ENCODE measurements at places on chromosomes 1 and 21.

GRCh38 chr21:46425041-46425440 lies 33.6 kb upstream of the DIP2A start:
- no peak for DNase-seq
- no peaks in the 10 kb centered on the region for H3K4me1 ChIP-seq
- H3K36me3 ChIP-seq: peaks cover 10% of the 10 kb centered on the region
- no peak overlapping the region for H3K4me3 ChIP-seq
- no peak overlapping the region for H3K27ac ChIP-seq

GRCh38 chr1:94922761-94923331 lies 4.1 kb downstream of the CNN3 start:
- H3K27ac ChIP-seq: peak overlapping the region; percentile 100
- peaks cover 61% of the 10 kb centered on the region for H3K4me1 ChIP-seq
- DNase-seq: no peak
- no peaks in the 10 kb centered on the region for H3K27me3 ChIP-seq
- H3K36me3 ChIP-seq: no peaks in the 10 kb centered on the region
- peak overlapping the region; percentile 16 for H3K4me3 ChIP-seq

- no peak overlapping the region for H3K27ac ChIP-seq
- no peak overlapping the region for H3K4me3 ChIP-seq
- H3K27me3 ChIP-seq: no peaks in the 10 kb centered on the region
- peaks cover 31% of the 10 kb centered on the region for H3K36me3 ChIP-seq
Observed at GRCh38 chr1:176118985-176119384, 88.1 kb downstream of the COP1 start.

DNA sequence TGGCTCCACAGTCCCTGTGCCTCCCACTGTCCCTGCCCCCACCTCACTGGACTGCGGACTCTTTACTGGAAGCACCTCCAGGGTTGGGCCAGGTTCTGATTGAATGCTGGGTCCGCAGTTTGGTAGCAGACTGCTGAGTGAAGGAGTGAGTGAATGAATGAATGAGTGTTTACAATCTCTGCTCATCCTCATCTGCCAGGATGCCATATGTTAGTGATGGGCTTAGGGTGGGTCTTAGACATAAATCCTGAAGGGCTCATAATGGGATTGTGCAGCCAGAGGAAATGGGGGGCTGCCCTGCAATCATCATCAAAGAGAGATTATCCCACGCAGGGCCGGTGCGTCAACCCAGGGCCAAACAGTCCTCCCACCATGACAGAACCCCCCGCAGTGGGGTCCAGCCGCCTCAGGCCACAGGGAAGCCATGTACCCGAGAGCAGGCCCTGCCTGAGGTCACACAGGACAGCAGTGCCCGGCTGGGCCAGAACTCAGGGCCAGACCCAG lies 26.1 kb downstream of the SLC1A7 start:
- peaks cover 13% of the 10 kb centered on the region for H3K4me1 ChIP-seq
- peaks cover 54% of the 10 kb centered on the region for H3K27me3 ChIP-seq
- no peaks in the 10 kb centered on the region for H3K36me3 ChIP-seq

- H3K27ac ChIP-seq: no peak overlapping the region
- H3K4me3 ChIP-seq: no peak overlapping the region
- H3K36me3 ChIP-seq: no peaks in the 10 kb centered on the region
- peaks cover 21% of the 10 kb centered on the region for H3K4me1 ChIP-seq
- no peak for DNase-seq
Observed at GRCh38 chr1:246091477-246091876, 415.6 kb downstream of the SMYD3 start.

- H3K36me3 ChIP-seq: peaks cover 30% of the 10 kb centered on the region
- no peaks in the 10 kb centered on the region for H3K4me1 ChIP-seq
- no peak overlapping the region for H3K4me3 ChIP-seq
- no peak for DNase-seq
Observed at GRCh38 chr1:193031431-193031830, 27.7 kb downstream of the UCHL5 start.

DNA sequence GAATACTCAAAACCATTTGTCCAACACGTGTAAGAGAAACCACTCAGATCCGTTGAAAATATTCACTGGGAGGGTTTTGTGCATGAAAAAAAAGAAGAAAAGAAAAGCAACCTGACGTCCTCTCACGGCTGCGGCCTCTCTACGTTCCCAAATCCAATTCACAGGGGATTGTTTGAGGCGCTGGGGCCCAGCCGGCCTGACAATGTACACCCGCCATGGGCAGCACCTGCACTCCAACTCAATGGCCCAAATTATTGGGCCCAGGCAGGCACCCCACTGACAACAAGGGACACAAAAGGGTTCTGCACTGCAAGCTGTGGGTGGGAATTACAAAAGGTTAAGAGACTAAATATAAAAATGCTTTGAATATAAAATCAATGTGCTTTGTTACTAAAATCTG lies 41.5 kb downstream of the MORN1 start:
- peak overlapping the region; percentile 18 for H3K27ac ChIP-seq
- no peak overlapping the region for H3K4me3 ChIP-seq
- no peak for DNase-seq
- no peaks in the 10 kb centered on the region for H3K27me3 ChIP-seq

GRCh38 chr1:188551176-188551575 lies 1722.4 kb downstream of the PLA2G4A start:
- H3K36me3 ChIP-seq: no peaks in the 10 kb centered on the region
- no peak overlapping the region for H3K27ac ChIP-seq
- H3K27me3 ChIP-seq: no peaks in the 10 kb centered on the region
- no peak overlapping the region for H3K4me3 ChIP-seq
- no peak for DNase-seq

- DNase-seq: no peak
- H3K27ac ChIP-seq: peak overlapping the region; percentile 97
- H3K4me3 ChIP-seq: no peak overlapping the region
Observed at GRCh38 chr1:24015221-24016210, 35.4 kb upstream of the SRSF10 start.

- no peak overlapping the region for H3K27ac ChIP-seq
- H3K27me3 ChIP-seq: peaks cover 53% of the 10 kb centered on the region
- peaks cover 7% of the 10 kb centered on the region for H3K4me1 ChIP-seq
- no peaks in the 10 kb centered on the region for H3K36me3 ChIP-seq
- H3K4me3 ChIP-seq: no peak overlapping the region
- DNase-seq: no peak
Observed at GRCh38 chr1:207990876-207991582, 80.1 kb upstream of the CD34 start.

GRCh38 chr1:78359666-78360065 lies 131.1 kb upstream of the PTGFR start:
- DNase-seq: no peak
- H3K27ac ChIP-seq: no peak overlapping the region
- H3K27me3 ChIP-seq: peaks cover 23% of the 10 kb centered on the region
- no peaks in the 10 kb centered on the region for H3K36me3 ChIP-seq
- no peak overlapping the region for H3K4me3 ChIP-seq

GRCh38 chr1:44743211-44743610 lies 3.6 kb downstream of the KIF2C start:
- H3K4me3 ChIP-seq: no peak overlapping the region
- no peaks in the 10 kb centered on the region for H3K27me3 ChIP-seq
- DNase-seq: no peak
- H3K4me1 ChIP-seq: peaks cover 13% of the 10 kb centered on the region
- peaks cover 14% of the 10 kb centered on the region for H3K36me3 ChIP-seq

DNA sequence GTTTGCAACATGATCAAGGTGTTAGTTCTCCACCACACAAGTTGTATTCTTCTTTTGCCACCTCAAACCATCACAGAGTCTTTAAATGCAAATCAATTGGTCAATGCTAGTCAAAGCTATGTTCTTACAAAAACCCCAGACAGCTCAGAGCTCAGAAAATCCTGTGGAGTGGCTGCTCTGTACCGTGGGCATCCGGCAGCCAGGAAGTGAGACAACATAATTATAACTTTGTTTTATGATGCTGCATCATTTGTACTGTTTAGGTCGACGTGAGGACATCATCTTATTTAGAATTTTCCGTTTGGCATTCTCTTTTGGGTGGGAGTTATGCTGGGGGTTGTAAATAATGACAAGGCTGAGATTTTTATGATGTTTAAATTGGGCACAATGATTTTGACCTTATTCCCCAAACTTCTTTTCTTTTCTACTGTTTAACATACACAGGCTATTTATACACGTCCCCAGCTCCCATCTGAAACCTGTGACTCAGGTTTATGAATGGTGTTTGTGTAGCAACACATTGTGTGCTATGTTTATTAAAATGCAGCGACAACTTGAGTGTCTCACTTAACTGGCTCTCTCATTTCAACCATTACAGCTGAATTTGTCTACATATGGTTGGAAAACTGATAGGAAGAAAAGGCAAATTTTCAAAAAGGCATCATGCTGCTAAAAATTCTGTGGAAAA lies 124.0 kb downstream of the CNIH3 start:
- peaks cover 9% of the 10 kb centered on the region for H3K4me1 ChIP-seq
- DNase-seq: no peak
- H3K27me3 ChIP-seq: peaks cover 12% of the 10 kb centered on the region
- no peaks in the 10 kb centered on the region for H3K36me3 ChIP-seq
- H3K27ac ChIP-seq: no peak overlapping the region

DNA sequence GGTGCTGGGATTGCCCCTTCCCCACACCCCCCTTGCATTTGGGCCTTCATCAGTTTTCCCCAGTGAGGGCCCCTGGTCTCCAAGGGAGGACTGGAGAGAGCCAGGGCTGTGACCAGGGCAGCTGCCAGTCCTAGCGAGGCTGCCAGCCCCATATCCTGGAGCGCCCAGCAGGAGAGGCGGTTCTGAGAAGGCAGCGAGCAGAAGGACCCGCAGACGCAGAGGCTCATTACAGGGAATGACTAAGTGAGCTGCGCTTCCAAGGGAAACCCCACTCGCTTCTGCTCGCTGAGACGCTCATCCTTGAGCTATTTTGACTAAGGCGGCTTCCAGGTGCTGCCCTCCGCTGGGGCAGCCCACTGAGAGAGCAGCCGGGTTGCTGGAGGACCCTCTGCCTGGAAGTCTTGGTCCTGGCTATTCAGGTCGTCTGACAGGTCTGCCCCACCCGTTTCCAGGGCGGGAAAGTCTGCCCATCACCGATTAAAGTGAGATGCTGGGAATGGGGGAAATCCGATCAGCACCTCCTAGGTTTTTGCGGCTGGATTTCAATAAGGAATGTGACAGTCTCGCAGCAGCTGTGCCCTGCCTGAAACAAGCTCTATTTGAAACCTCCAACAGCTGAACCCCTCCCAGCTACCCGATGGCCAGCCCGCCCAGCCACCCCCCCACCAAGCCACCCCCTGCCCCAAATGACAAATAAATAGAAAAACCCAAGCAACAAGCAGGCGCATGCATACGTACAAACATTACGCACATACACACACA lies 2.8 kb downstream of the KCNN3 start:
- peaks cover 47% of the 10 kb centered on the region for H3K4me1 ChIP-seq
- H3K27me3 ChIP-seq: peaks cover 77% of the 10 kb centered on the region
- no peaks in the 10 kb centered on the region for H3K36me3 ChIP-seq
- no peak overlapping the region for H3K4me3 ChIP-seq

GRCh38 chr21:23247334-23247733 lies 2249.1 kb downstream of the NCAM2 start:
- no peak overlapping the region for H3K4me3 ChIP-seq
- H3K27me3 ChIP-seq: no peaks in the 10 kb centered on the region
- H3K36me3 ChIP-seq: no peaks in the 10 kb centered on the region
- H3K4me1 ChIP-seq: peaks cover 11% of the 10 kb centered on the region

GRCh38 chr1:114314098-114314497 lies 160.4 kb upstream of the SYT6 start:
- H3K27me3 ChIP-seq: no peaks in the 10 kb centered on the region
- no peaks in the 10 kb centered on the region for H3K36me3 ChIP-seq
- no peak for DNase-seq
- no peak overlapping the region for H3K27ac ChIP-seq

DNA sequence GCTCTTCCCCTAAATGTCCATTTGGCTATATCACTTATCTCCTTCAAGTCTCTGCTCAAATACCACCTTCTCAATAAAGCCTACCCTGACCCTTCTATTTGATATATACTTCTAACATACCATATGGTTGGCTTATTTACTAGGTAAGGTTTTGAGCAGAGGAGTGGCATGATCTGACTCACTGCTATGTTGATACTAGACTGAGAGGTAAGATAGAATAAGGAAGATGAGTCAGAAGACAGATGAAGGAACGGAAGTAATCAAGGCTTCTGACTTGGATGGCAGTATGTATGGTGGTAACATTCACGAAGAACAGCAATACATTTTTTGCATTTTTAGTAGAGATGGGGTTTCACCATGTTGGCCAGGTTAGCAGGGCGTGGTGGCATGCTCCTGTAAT lies 4.8 kb upstream of the HRNR start:
- no peak overlapping the region for H3K27ac ChIP-seq
- no peaks in the 10 kb centered on the region for H3K4me1 ChIP-seq
- no peak for DNase-seq
- no peaks in the 10 kb centered on the region for H3K36me3 ChIP-seq
- no peak overlapping the region for H3K4me3 ChIP-seq

GRCh38 chr1:8083739-8084484 lies 57.8 kb upstream of the ERRFI1 start:
- H3K36me3 ChIP-seq: peaks cover 3% of the 10 kb centered on the region
- DNase-seq: no peak
- H3K4me1 ChIP-seq: peaks cover 18% of the 10 kb centered on the region
- H3K27me3 ChIP-seq: no peaks in the 10 kb centered on the region
- peak overlapping the region; percentile 62 for H3K27ac ChIP-seq
- H3K4me3 ChIP-seq: no peak overlapping the region

GRCh38 chr21:42616941-42617340 lies 36.5 kb upstream of the PDE9A start:
- H3K4me3 ChIP-seq: no peak overlapping the region
- H3K27ac ChIP-seq: no peak overlapping the region
- DNase-seq: no peak

DNA sequence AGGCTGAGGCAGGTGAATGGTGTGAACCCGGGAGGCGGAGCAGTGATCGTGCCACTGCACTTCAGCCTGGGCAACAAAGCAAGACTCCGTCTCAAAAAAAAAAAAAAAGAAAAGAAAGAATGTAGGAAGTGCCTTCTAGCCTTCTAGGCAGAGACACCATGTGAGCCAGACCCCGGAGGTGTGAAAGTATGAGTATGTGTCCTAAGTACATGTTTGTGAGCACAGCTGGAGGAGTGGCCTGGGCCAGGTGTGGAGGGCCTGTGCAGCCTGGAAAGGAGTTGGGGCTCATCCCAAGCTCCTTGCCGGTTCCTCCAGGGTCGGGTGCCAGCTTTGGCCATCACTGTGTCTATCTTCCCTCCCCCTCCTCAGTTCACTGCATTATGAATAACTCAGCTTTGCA lies 13.0 kb downstream of the SOX13 start:
- H3K4me3 ChIP-seq: no peak overlapping the region
- H3K4me1 ChIP-seq: peaks cover 71% of the 10 kb centered on the region

DNA sequence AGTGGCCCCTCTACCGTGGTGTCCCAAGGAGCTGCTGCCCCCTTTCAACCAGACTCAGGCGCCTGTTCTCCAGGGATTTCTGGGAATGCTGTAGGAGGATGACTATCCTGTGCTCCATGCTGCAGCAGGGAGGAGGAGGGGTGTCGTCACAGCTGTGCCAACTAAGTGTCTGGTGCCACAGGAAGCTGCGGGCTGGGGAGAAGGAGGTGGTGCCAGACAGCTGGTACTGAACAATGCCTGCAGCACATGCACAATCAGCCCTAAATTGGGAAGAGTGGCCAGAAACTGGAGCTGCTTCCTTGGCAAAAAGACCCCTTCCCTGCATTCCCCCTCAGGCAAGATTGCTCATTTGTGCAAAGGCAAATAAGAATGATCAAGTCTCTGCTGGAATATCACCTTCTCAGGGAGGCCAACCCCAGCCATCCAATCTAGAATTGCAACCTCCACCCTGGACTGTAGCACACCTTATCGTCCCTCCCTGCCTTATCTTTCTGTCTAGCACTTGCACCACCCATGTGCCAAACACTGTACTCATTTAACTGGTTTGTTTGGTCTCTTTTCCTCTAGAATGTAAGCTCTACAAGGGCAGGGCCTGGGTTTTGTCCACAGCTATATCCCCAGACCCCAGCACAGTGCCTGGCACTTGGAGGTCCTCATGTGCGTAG lies 33.3 kb downstream of the LAMB3 start:
- H3K27ac ChIP-seq: no peak overlapping the region
- no peak overlapping the region for H3K4me3 ChIP-seq
- peaks cover 5% of the 10 kb centered on the region for H3K27me3 ChIP-seq
- DNase-seq: no peak
- peaks cover 21% of the 10 kb centered on the region for H3K4me1 ChIP-seq

Measured in mesothelial cell of epicardium (in vitro differentiated cells).